ENCODE measurements at places on chromosomes 1 and 21.

- no peak for DNase-seq
These were observed 85.8 kb downstream of the SYF2 start for GRCh38 chr1:25146451-25146855.

GRCh38 chr1:32126770-32127169, 18.9 kb downstream of the KPNA6 start:
- no peak for DNase-seq

GRCh38 chr1:220579317-220579716, 51.4 kb downstream of the MARK1 start:
- DNase-seq, result no peak

DNA sequence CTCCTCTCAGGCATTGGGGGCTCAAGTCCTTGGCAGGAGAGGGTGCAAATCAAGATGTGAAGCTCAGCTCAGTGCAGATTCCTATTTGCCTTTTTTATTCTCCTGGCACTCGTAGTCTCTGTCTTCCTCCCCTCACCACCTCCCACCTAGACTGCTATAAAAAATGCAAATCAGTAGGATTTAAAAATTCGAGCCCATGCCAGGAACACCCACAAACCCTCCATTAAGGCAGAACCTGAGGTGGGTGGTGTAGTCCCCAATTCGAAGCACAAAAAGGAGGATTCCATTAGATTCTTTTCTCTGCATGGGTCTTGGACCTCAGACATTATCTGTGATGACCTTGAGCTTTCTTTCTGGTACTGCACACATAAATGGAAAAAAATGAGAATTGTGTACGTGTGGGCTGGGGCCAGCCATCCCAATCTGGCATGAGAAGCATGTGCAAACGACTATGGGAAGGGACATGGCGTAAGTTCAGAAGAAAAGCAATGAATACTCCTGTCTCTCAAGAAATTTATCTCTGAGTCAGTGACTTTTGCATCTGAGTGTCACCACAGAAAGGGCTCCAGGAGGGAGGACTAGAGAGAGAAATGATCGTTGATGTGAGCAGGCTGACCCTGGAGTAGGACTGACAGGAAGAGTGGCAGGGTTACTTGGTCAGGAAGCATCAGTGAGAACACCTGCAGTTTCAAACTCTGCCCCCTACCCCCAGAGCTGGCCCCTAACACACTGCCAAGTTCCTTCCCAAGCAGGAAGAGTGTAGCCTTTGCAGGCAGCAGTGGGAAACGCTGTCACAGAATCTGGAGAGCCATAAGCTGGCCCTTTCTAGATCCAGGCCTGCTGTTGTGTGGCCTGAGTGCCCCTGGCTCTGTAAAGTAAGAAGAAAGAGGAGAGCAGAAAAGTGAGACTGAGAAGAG, 1.7 kb downstream of the INKA2 start:
- DNase-seq, result no peak

GRCh38 chr1:21896652-21897532, 40.2 kb downstream of the HSPG2 start:
- DNase-seq, result no peak

- no peak for DNase-seq
These were observed 152.7 kb downstream of the PIK3R3 start for GRCh38 chr1:45979778-45980176.

DNA sequence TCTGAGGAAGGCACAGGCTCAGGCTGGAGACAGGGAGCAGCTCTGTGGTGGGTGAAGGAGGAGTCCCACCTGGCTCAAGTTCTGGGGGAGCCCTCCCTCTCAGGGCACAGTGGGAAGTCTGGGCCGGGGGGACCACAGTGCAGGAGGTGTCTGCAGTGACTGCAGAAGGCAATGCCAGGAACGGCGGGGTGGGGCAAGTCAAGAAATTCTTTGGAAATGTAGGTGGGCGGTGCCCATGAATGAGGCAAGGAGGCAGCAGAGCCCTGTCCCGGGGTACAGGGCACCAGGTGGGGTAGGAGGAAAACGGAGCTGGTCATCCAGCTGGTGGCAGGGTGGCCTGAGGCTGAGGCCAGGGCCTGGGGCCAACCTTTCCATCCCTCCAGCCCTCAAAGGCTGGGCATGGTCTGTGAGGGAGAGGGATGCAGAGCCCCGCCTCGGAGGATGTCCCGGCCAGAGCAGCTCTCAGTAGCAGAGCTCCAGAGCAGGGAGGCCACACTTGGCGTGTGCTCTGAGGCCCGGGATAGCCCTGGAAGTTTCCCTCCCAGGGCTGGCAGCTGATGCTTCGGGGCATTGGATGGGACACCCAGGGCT, 4.7 kb downstream of the TFF3 start:
- DNase-seq, result no peak

All from activated gamma-delta T cell treated with Interleukin-2 at 50 U/mL for 16 hours (primary cell).